ENCODE measurements at places on chromosomes 2 and 18. TPM values are rescaled to one million over a fixed set of nuclear protein-coding genes. Genes with fewer than 3 reads are reported as not detected.

DNA sequence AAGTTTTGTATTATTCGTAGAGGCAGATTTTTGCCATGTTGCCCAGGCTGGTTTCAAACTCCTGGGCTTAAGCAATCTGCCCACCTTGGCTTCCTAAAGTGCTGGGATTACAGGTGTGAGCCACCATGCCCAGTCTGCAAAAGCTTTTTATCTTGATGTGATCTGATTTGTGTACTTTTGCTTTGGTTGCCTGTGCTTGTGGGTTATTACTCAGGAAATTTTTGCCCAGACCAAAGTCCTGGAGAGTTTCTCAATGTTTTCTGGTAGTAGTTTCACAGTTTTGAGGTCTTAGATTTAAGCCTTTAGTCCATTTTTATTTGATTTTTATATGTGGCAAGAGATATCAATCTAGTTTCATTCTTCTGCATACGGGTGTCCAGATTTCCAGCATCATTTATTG lies 42.4 kb downstream of the SYT4 start:
- no peak overlapping the region for H3K27ac ChIP-seq
- peaks cover 5% of the 10 kb centered on the region for H3K4me1 ChIP-seq
- no peaks in the 10 kb centered on the region for H3K36me3 ChIP-seq
- no peaks in the 10 kb centered on the region for H3K27me3 ChIP-seq
- DNase-seq = no peak

- H3K4me1 ChIP-seq = no peaks in the 10 kb centered on the region
- H3K27ac ChIP-seq = no peak overlapping the region
- H3K27me3 ChIP-seq = peaks cover 36% of the 10 kb centered on the region
- H3K4me3 ChIP-seq = no peak overlapping the region
- DNase-seq = no peak
These were observed 5.4 kb downstream of the RND3 start for GRCh38 chr2:150482111-150482510.

- H3K27me3 ChIP-seq = no peaks in the 10 kb centered on the region
- no peak overlapping the region for H3K4me3 ChIP-seq
- DNase-seq = no peak
- H3K27ac ChIP-seq = no peak overlapping the region
- no peaks in the 10 kb centered on the region for H3K4me1 ChIP-seq
- no peaks in the 10 kb centered on the region for H3K36me3 ChIP-seq
These were observed 4.1 kb downstream of the CCDC195 start for GRCh38 chr2:224711859-224712665.

DNA sequence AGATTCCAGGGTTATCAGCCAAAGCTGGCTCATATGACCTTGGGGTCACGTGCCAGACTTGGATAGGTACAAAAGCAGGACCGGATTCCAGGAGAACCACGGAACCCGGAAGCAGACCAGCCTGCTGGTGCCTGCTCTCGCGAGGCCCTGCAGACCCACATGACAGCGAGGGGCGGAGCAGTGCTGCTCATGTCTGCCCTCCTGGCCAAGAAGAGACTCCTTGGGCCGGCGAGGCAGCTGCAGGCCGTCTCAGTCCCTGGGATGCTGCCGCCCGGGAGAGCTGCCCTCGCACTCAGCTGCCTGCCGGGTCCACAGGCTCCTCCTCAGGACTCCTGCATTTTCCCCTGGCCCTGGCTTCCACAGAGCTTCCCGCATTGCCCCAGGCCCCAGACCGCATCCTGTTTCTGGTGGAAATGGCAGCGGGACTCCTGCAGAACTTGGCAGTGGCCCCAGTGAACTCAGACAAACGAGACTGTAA lies 739.5 kb downstream of the SOCS6 start:
- no peak overlapping the region for H3K4me3 ChIP-seq
- no peak overlapping the region for H3K27ac ChIP-seq
- no peaks in the 10 kb centered on the region for H3K36me3 ChIP-seq
- no peaks in the 10 kb centered on the region for H3K27me3 ChIP-seq
- H3K4me1 ChIP-seq = no peaks in the 10 kb centered on the region

Gene SLC30A3
- total RNA-seq = 2.8 TPM
